ENCODE measurements at places on chromosomes 7 and 10.

DNA sequence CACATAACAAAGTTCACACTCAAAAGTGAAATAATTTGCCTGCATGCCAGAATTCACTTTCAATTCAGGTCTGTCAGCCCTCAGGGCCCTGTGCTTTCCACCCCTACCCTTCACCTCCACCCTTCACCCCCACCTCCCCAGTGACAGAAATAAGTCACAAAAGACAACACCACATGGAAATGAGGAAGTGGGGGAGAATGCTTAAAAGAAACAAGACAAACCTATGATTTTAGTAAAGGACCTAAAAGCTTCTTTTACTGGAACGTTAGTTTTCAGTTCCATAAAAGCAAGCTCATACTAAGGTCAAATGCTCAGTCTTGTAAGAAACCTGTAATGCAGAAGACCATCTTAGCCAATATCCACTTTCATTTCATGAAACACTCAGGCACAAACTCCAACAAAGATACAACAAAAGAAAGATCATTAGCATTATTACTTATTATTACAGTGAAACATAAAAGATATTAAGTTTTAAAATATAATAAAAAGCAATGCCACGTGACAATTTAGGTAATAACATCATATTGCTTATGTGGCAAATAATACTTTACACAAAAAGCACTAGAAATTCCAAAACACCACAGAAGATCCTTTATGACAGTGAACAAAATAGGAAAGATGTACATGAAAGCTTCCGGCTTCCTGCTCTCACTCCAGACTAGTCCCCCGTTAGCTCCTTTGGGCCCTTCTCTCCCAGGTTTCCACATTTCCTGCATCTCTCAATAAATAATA is 112.1 kb downstream of the LMBR1 start:
- no peak for DNase-seq

DNA sequence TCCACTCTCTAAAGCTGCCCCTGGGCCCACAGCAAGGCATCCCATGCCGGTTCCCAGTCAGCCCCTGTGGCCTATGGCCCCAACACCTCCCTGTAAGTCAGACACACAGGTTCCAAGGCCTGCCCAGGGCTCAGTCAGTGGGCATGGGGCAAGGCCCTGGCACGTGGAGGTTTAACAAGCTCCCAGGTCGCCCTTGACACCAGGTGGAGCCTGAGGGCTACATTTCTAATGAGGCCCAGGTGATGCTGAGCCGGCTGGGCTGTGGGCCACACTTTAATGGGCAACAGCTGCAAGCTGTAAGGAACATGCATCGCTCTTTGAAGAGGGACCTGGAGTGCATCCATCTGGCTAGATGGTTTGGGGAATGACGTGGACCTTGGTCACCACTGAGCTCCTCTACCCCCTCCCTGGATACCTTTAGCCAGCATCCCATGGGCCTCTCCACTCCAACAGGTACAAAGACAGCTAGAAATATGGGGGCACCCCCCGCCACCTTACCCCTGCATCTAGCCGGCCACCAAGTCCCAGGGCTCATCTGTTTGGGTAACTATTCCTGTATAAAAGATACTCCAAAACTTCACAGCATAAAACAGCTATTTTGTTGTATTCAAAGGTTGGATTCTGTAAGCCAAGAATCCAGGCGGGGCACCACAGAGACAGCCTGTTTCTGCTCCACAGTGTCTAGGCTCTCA is 122.5 kb downstream of the OAT start:
- DNase-seq: no peak

GRCh38 chr10:133458021-133458709 is 4.4 kb downstream of the SCART1 start:
- no peak for DNase-seq

DNA sequence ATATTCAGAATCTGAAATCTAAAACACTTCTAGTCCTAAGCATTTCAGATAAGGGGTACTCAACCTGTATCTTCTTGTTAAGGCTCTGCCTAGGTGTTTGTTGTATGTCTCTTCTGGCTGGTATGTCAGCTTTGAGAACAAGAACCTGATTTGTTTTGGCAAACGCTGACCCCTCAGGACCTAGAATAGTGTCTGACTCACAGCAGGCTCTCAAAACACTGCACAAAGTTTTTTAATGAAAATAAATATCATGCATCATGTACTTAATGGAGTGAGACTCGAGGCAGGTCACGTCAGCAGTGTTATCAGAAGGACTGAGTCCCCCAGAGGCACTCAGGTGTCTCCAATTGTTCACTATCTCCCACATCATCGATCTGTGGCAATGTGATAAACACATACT is 99.1 kb downstream of the GLI3 start:
- no peak for DNase-seq

- DNase-seq: no peak
Measured at GRCh38 chr10:33267708-33268107, 66.8 kb downstream of the NRP1 start.

DNA sequence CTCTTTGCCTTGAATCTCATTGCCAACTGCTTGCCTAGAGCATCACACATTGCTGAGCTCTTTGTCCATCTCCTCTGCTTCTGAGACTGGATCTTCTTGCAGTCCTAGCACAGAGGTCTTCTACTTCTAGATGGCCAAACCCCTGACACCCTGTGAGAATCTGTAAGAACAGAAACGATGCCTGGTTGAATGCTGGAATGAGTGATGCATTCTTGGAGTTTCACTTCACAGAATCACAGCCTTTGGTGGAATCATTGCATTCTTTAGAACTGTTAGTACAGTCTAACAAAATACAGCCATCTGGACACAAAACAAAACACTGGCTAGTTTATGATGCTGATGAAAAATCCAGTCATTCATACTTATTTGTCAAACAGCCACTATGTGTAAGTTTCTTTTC is 141.7 kb upstream of the ITGB1 start:
- no peak for DNase-seq

DNA sequence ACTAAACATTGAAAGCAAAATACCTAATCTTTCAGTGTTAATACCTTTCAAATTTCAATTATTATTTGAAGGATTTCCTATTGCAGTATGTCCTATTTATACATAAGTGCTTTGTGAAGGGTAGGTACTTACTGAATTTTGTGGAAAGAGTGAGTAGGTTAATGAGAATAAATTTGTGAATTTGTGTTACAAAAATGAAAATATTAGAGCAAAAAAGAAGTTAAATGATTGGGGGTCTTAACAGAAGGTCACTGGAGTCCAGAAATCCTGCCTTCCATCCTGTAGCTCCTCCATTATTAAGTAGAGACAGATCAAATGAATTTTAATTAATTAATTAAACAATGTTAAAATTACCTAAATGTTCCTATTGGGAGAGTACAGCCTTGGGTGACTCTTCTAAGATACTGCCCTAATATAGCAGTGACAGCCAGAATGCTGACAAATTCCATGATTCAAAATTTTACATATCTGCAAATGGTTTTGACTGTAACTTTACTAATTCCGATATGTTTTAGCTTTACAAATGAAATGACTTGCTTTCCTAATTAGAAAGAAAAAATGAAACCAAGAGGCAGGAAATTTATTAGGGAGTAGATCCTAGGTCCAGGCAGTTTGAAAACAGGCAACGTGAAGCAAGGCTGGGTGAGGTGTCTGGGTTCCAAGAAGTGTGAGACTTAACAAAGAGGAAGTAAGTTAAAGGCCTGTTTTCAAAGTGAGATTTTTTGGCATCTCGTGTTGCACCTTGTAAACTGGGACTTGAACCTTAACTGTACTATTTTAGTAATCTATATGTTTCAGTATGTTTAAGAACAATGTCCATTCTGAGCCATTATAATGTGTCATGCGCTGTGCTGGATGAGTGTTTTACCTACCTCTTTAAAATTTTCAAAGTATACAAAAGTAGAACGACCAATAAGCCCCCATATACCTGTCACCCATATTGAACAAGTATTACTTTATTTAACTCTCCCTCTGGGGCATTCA is 1.5 kb downstream of the PIK3CG start:
- DNase-seq: no peak

DNA sequence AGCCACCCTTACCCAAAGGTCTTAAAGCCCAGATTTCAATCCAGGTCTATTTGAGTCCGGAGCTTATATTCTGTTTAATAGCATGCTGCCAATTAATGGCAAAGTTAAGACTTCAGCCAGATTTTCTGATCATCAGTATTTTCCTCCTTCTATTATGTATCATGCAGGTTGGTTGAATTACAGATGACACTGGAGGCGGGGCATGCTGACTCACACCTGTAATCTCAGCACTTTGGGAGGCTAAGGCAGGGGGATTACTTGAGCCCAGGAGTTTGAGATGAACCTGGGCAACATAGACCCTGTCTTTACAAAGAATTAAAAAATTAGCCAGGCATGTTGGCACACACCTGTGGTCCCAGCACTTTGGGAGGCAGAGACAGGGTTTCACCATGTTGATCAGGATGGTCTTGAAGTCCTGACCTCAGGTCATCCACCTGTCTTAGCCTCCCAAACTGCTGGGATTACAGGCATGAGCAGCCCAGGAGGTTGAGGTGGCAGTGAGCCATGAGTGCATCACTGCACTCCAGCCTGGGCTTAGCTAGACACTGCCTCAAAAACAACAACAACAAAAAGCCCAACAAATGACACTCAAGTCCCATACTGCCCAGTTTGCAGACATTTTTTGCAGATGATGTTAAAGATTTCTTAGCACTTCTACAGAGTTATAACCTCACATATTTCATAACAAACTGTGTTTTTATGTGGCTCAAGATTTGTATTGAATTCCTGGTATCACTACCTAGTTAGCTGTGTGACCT is 62.5 kb downstream of the MCU start:
- no peak for DNase-seq

DNA sequence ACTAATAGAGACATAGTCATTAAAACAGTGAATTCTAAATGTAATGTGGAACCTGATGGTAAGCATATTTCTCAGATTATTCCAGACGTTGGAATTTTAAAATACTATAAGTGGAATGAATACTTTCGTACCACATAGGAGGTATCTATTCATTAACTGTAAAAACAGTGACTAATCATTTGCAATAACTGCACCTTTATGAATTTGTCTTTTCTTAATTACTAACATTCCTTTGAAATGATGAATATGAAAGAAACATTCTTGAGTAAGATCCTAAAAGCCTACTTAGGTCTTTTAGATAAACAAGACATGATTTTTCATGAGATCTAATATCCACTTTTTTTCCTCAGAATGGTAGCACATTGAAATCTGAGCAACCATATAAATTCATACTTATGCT is 549.0 kb upstream of the LRRN3 start:
- no peak for DNase-seq

GRCh38 chr7:146115851-146116520 is 615 bp upstream of the CNTNAP2 start:
- no peak for DNase-seq

DNA sequence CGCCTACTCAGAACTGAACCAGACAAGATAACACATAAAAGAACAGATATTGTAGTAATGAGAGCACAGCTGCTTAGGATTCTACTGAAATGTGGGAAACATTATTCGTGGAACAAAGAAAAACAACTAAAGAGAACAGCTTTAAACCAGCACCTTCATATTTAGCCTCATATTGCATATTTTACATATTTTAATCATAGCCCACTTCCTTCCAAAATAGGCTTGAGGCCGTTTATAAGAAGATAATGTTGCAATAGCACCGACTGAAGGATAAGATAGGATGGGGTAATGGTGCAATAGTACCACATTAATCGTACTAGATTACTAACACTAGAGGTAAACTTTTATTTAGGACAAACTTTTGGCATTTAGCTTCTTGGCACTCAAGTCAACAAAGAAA is 71.3 kb downstream of the KCND2 start:
- no peak for DNase-seq

DNA sequence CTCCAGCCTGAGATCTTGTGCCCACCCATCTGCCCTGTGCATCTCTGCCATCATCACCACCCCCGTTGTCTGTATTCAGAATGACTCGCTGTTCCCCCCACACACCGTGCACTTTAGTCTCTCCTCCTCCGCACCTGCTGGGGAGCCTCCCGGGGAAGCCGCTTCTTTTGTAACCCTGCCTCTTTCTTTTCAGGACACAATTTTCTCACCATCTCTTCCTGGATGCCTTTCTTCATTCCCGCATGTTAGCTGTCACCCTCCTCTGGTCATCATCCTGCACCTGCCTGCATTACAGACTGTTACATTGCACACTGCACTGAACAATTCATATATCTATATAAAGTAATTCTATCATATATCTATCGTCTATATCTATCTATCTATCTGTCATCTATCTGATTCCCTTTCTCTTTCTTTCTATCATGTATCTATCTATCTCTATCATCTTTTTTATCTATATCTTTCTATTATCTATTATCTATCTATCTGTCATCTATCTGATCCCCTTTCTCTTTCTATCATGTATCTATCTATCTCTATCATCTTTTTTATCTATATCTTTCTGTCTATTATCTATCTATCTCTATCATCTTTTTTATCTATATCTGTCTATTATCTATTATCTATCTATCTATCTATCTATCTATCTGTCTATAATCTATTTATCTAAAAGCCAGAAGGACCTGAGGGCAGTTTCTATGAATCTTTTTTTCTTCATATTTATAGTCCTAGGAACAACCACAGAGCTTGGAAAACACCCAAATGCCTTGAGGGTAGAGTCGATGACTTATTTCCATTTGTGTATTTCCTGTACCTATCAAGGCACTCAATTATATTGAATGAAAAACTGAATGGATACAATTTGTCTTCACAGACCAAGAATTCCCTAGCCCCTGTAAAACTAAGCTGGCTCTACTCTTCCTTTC is 642.5 kb downstream of the ACTR3B start:
- no peak for DNase-seq

- no peak for DNase-seq
Measured at GRCh38 chr7:20249376-20249775, 32.2 kb upstream of the MACC1 start.

DNA sequence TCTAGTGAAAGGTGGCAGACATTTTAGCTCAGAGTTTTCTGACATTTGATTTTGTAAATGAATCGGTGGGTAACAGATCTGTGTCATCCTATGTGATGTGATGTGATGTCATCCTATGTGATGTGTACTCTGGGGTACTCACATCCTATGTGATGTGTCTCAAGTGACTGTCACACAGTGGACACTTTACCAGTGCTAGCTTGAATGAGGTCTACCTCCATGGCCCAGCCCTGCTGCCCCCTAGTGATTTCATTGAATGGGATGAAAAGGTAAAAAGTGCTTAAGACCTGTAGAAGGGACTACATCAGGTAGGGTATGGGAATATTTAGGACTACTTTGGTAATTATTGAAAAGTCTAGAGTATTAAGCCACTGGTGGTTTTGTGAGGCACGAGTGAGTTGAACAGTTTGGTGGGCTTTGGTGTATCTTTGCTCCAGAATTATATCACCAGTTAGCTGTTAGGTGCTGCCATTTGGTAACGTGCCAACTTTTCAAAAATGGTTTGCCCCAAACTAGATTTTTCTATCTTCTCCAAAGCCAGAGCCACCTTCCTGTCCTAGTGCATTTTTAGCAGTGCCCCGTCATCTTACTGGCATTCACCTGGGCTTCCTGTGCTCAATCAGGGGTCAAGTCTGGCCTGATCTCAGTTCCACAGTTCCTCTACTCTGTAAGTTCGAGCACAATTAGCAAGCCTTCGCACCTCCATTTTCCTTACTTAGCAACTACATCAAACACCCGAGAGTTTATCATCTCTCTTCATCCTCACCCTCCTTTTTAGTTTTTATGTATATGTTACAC is 9.7 kb downstream of the EIF4H start:
- no peak for DNase-seq

GRCh38 chr7:140060788-140061606 is 1.8 kb downstream of the PARP12 start:
- DNase-seq: no peak

Data from T-helper 9 cell (primary cell).